ENCODE measurements at places on chromosomes 7 and 10. TPM values are rescaled to one million over a fixed set of nuclear protein-coding genes. Genes with fewer than 3 reads are reported as not detected.
A peak's percentile ranks its signal among the peaks of the same experiment; 100 is the strongest.

DNA sequence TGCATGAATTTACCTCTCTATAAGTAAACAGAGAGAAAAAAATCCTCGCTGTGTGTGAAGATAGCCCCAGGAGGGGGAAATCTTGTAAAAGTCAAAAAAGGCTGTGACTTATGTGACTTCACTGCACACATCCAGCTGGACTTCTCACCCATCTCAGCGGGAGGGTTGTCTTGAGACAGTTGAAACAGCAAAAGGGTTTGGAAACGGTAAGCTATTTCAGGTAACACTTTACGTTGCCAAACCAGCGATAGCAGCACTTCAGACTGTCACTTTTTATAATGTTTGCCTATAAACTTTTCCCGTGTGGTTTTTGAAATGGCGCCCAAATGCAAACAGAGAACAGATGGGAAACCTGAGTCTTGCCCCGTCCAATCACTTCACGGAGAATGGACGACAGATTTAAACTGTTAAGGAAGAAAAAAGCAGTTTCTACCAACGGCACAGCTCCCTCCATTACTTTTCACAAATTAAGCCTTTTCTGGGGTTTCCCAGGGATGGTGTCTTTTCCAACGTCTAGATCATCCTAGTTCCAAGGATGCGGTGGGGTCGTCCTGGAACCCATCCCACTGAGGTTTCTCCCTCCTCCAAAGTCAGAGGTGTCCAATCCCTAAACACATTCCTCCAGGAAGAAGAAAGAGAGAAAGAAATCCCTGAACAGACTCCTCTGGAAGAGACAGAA, 25.2 kb downstream of the FGFR2 start:
- DNase-seq = no peak

- no peak for DNase-seq
Observed at GRCh38 chr10:21972584-21972983, 30.9 kb downstream of the DNAJC1 start.

GRCh38 chr7:155899596-155899995, 87.3 kb upstream of the SHH start:
- no peak for DNase-seq

The SLC29A4 gene
- total RNA-seq = 0.90 TPM

- DNase-seq = no peak
Observed at GRCh38 chr7:815284-816216, 16.7 kb upstream of the SUN1 start.

The NANOS1 gene
- 2.7 TPM for total RNA-seq

DNA sequence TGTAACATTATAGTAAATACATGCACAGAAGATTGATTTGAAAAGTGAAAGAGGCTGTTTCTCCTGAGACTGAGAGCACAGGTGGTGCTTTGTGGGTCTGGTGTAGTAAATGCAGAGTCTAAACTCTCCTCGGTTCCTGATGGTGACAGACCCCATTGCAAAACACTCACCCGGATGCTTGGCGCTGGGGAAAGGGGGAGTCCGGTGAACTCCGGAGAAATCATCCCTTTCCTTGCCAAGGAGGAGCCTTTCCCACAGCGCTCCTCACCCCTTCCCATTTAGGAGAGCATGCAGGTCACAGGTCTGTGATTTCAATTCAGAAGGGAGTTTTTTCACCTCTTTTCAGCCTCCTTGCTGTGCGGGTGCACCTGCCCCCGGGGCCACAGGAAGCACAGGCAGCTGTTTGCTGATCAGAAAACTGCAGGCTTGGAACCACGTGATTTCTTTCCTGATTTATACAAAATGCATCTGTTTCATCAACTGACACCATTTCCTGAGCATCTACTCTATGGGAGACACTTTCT, 75.6 kb upstream of the LYZL2 start:
- DNase-seq = no peak

- DNase-seq = no peak
Observed at GRCh38 chr7:104790440-104790839, 223.6 kb upstream of the KMT2E start.

DNA sequence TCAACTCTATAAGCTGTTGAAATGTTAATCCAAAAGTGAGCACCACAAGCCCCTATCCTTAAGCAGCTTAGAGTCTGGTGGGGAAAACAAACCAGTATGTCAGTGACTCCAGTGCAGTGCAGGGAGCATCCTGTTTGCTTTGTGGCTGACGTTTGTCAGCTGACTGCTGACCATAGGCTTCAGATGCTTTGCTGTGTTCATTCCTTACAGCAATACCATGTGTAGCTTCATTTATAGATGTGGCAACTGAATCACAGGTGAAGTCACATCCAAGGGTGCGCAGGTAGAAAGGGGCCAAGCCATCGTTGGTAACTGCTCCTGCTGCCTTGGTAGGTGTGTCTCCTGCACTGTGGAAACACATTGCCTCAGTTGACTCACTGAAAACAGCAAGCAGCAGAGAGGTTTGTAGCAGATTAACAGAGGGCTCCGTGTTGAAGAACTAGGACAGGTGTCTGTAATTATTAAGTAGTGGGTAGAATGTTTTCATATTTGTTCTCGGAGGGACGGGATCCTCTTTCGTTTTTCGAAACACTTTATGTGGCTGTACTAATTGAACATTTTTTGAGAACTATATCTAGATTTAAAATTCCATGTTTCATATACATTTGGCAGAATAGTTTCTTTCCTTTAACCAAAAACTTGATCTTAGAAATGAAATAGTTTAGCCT, 2.0 kb downstream of the INSIG1 start:
- DNase-seq = no peak

The IFT22 gene
- total RNA-seq = 38.1 TPM

- no peak for DNase-seq
Observed at GRCh38 chr10:123958241-123958640, 66.6 kb upstream of the CPXM2 start.

- DNase-seq = no peak
Observed at GRCh38 chr7:3616306-3616705, 315.3 kb downstream of the SDK1 start.

DNA sequence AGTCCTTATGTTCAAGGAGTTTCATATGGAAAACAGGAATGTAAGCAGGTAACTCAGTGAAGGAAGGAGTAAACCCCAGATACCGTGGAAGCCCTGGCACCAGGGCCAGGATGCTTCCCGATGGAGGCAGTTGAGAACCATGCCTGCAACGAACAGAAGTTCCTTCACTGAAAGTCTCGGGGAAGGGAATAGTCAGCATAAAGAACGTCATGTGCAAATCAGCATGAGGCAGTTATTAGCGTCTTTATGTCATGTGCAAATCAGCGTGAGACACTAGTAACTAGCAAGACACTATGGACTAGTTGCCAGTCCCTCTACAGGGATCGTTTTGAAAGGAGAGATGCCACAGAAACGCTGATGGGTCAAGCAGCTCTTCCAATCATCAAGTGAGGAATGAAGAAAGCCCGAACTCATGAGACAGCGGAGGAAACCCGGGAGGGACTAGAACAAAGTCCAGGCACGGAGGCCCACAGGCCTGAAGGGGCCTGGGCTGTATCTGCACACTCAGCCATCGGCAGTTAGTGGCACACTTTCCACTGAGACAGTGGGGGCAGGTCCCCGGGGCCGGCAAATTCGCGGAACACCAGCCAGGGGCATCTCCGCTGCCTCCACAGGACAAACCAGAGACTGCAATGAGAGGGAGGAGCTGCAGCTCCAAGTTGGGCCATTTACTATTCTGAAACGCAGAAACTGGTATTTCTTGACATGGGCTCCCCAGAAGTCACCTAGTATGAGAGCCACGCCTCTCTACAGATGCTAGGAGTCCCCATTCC, 109.6 kb downstream of the SFMBT2 start:
- no peak for DNase-seq

DNA sequence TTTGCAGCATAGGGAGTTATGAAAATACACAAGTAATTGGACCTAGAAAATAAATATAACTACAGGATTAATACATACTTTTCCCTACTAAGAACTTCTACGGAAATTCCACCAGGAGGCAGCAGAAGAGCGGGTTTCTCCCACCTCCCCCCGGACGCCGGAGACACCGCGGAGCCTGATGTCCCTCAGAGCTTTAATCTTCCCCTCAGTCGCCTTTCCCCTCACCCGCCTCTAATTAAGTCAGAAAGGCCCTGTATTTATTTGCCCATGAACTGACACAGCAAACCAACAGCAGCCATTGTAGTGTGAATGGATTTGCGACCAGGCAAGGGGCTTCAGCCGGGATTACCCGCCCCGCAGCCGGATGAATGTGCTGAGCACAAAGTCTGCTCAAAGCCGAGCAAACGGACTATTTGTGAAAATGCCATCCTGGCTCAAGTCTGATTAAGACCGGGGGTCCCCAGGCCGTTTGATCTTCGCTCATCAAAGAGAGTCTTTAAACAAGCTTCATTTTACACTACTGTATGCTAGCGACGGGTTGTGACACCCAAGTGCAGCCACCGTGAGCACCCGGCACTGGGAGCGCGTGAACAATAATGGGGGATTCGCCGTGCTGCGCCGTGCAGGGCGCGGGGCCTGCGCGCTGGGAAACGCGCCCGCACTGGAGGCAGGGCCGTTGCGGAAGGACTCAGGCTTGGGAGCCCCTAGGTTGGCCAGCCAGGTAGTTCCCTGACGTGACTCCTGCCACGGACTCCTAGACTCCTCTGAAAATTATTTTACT, 5.6 kb upstream of the DKK1 start:
- peak; percentile 87 for DNase-seq

The ADCYAP1R1 gene
- not detected for total RNA-seq

GRCh38 chr10:22912763-22913384, 15.0 kb upstream of the ARMC3 start:
- DNase-seq = no peak

All from fibroblast of the aortic adventitia (primary cell).